ENCODE measurements at places on chromosomes 5 and 9. TPM values are rescaled to one million over a fixed set of nuclear protein-coding genes. Genes with fewer than 3 reads are reported as not detected.

DNA sequence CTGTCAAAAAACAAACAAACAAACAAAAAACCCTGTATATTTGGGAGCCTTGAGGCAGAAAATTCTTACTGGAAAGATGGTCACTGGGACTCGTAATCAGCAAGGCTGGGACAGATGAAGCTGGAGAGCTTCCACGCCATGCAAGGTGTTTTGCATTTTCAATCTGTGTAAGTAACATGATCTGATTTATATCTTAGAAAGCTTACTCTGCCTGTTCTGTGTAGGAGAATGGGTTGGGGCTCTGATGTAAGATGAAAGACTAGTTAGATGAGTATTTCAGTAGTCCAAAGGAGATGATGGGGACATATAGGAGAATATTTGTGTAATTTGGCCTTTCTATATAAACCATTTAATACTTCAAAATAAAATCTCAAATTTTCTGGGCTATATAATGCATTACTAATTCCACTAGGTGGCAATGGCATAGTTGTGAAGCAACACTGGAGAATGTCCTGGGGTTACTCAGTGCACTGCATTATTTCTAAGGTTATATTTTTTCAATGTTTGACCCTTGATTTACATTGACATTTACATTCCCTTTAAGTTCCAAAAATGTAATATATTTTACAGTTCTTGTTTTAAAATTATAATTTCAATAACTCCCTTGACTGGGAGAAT, 21.9 kb upstream of the FSD1L start:
- no peak for DNase-seq

- DNase-seq, result no peak
Observed at GRCh38 chr5:17882760-17883488, 248.7 kb downstream of the TAF11L14 start.

GRCh38 chr5:80204808-80205614, 50.8 kb downstream of the SERINC5 start:
- DNase-seq, result no peak

- DNase-seq, result no peak
Observed at GRCh38 chr9:4137681-4138099, 162.2 kb downstream of the GLIS3 start.

- peak; percentile 35 for DNase-seq
Observed at GRCh38 chr5:78543292-78543691, 105.3 kb downstream of the LHFPL2 start.

GRCh38 chr9:89174291-89174690, 4.3 kb downstream of the SHC3 start:
- no peak for DNase-seq

GRCh38 chr5:139512786-139513390, 30.3 kb upstream of the STING1 start:
- no peak for DNase-seq

- DNase-seq, result no peak
Observed at GRCh38 chr5:17090839-17091238, 126.6 kb upstream of the BASP1 start.

DNA sequence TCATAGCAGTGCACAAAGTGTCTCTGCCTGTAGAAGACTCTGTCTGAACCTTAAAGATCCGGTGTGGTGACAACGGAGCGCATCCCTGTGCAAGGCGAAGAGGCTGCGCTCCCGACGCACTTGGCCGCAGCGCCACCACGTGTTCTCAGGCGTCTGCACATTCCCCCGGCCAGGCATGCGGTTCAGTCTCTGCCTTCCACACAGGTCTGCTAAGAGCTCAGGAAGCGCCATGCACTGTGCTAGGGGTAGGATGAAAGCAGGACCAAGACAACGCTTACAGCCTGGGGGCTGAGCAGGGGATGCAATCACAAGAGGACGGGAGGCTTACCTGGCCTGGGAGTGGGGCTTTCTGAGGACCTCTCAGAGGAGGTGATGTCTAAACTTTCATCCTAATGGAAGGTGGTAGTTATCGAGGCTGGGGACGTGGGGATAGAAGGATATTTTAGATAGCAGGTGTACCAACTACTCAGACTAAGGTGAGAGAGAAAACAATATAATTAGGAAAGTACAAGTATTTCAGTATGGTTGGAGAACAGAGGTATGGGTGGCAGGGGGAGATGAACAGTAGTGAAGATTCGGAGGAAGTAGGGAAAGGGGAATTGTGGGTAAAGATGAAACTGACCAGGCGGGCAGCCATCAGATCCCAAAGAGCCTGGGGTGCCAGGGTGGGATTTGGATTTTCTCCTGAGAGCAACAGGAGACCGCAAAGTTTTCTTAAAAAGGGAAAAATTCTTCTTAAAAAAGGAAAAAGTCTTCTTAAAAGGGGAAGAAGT, 13.3 kb downstream of the CAPSL start:
- peak; percentile 88 for DNase-seq

- no peak for DNase-seq
Observed at GRCh38 chr5:160271396-160271795, 41.0 kb downstream of the CCNJL start.

DNA sequence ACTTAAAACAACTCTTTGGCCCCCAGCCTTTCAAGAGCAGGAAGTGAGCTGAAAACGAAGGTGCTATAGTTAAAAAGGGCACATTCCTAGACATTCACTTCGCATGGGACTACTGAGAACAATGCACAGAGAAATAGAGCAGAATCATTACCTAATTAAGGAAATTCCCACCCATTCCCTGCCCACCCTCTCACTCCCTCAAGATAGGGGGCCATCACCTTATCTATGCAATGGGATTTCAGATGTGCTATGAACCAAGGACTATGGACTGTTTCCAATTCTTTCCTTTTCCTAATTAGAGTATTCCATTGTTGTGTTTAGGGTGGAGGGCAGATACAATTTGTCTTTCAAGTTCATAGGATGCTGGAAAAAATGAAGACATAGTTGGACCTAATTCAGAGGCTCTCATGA, 476.8 kb downstream of the CETN3 start:
- DNase-seq, result no peak

The NR2F1 gene
- 64.4 TPM for polyA plus RNA-seq

The SPINK1 gene
- polyA plus RNA-seq, result 6.5 TPM

The ENTPD2 gene
- not detected for polyA plus RNA-seq

All from adrenal gland (tissue), 19 donors.